LHCN-M2 (cell line): ENCODE measurements at places on chromosomes 12 and 14. TPM values are rescaled to one million over a fixed set of nuclear protein-coding genes. Genes with fewer than 3 reads are reported as not detected.
A peak's percentile ranks its signal among the peaks of the same experiment; 100 is the strongest.

DNA sequence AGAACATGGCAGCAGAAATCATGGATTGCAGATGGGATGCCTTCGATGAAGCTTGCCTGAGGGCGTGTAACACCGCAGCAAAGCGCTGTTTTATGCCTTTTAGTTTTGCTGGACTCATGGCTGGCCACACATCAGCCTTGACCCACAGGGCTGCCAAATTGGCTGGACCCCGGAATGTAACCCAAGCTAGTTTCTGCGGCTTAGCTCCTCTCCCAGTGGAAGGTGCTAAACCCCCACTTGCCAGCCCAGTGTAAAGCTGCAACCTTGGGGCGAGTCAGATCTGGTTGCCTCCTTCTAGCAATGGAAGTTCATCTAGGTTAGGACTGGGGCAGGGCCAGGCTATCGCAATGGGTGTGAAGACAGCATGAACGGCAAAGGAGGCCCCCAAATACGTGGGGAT lies 38.3 kb downstream of the MEG3 start:
- no peak for DNase-seq

NTN4 gene
- 17.6 and 19.0 TPM in 2 replicates for total RNA-seq

DNA sequence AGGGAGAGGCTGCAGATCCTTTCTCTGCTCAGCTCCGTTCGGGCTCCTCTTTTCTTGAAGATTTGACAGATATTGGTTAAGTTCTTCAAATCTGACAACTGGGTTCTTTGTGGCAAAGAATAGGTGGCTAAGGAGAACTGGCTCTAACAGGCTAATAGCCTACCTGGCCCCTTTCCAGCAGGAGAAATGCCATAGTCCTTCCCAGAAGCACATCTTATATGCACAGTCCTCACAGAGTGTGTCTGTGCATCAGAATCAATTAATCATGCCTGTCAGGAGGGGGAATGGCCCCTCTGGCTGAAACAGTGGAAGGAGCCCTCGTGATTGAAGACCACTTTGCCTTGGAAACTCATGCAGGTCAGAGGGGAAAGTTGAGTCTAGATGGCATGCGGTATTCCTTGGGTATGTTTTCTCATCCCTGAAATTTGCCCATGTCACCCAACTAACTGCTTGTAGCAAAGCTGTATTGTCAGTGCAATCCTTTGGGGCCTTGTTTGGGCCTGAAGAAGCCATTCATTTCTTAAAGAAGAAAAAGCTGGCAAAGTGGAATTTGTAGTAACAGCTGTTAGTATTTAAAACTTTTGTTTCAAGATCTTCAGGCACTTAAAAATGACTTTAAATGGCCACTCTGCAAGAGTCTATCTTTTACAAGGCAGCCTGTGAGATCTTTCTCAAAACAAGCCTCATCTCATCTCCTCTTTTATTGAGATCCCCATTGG lies 251.5 kb downstream of the ZFP36L1 start:
- DNase-seq, result no peak

DNA sequence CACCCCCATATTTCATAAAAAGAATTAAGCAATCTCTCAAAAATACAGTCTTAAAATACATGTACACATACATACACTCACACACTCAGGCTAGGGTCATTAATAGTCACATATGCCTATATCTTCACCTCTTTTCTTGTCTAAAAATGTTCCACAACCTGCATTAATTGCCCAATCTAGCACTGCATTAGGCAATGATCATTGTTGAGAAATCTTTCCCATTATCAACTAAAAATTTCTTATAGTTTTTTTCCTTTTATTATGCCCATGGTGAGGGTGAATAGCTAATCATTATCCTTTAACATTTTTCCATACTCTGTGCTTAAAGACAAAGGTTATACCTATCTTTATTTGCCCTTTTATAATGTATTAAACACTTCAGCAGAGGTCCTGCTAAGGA lies 38.3 kb downstream of the FSCB start:
- no peak for DNase-seq

- DNase-seq, result no peak
Measured at GRCh38 chr12:108805136-108805535, 52.2 kb downstream of the SSH1 start.

DNA sequence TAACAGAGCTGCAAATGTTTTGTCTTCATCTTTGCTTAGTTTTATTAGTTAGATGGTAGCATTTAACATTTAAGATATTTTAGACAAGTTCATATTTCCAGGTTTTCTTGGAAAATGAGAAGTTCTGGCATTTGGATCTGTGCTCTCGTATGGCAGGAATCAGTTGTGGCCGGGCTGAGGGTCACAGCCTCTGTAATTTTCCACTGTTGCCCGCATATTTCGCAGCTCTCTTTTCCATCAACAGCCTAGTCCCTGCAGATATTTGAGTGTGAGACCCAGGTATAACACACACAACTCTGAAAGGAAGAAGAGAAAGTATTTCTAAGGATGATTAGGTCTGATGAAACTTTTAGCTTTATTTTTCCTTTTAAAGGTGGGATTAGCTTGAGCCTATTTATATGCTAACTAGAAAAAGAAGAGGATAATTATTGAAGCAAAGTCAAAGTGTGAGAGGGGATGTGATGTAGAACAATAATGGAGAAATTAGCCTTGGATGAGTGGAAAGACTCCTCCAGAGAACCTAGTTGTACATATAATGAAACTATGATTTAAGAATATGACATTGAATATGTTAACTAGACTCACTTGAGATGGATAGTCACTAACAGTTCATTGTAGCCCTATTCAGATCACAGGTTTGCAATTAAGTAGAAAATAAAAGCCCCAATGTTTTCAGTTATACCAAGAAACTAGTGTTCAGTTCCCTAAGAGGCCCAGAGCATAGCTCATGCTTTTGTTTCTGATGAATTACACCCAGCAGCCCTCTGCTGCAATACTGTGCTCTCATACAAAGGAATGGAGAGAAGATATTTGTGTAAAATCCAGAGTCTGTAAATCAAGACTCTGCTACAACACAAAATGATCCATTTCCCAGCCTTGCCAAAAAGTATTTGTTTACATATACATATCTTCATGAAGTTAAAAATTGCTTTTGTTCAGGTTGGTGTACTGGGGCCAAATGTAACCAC lies 158.4 kb downstream of the C12orf50 start:
- DNase-seq, result no peak

DNA sequence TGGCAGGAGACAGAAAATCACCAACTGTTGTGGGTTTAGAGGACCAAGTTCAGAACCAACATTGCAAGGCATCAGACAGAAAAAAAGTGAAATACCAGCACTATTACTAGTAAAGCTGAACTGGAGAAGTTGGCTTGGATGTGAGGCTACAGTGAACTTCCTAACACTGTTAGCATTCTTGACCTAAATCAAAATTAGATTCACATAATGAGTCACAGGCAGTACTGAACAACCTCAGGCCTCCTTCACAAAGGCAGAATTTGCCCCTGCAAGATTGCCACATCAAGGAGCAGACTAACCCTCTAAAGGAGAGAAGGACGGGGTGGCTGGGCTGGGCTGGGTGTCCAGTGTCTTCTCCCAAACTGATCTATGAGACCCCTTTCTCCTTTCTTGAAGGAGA lies 539.7 kb downstream of the SNAPC1 start:
- no peak for DNase-seq

DNA sequence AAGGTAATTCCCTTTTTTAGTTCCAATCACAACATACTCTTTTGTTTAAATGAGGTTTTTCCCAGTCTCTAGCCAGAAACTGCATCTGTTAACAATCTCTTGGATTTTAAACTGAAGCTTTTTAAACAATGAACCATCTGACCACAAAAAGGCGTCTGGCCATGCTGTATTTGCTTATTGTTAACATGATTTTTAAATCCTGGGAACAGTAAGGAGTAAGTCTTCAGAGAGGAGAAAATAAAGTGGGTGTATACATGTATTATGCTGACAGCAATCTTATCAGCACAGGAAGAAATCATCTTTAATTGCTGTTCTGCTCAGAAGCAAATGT lies 106.2 kb downstream of the DAAM1 start:
- no peak for DNase-seq

DNA sequence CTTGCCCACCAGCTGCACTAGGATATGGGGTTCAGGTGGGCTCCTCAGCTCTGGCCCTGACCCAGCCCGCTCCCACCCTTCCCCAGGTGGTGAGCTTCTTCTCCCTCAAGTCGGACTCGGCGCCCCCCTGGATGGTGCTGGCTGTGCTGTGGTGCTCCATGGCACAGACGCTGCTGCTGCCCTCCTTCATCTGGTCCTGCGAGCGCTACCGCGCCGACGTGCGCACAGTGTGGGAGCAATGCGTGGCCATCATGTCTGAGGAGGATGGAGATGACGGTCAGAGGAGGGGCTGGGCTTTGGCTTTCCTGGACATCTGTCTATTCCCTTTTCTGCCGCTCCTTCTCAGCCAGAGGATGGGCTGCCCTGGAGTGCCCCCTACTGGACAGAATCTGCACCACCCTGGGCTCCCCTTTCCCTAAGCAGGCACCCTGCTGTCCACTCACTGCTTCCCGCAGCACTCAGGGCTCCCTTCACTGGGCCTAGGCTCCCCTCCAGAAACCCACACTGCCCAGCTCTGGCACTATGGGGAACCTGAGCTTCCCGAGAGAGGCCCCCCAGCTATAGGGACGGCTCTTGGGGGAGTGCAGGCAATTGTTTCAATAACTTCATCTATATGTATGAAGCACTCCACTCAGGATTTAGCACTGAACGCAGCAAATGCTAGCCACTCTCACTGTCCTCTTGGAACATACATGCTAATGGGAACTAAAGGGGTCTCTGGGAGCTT lies 2.6 kb upstream of the P3H3 start:
- peak; percentile 82 for DNase-seq

OASL gene
- 4.3 and 4.5 TPM in 2 replicates for total RNA-seq

- no peak for DNase-seq
Measured at GRCh38 chr14:22383515-22384166, 205.4 kb downstream of the DAD1 start.

FSCB gene
- total RNA-seq, result not detected in 2 replicates

- no peak for DNase-seq
Measured at GRCh38 chr12:46944771-46945170, 119.0 kb upstream of the SLC38A4 start.

- no peak for DNase-seq
Measured at GRCh38 chr14:51703787-51704186, 52.1 kb downstream of the FRMD6 start.

DNA sequence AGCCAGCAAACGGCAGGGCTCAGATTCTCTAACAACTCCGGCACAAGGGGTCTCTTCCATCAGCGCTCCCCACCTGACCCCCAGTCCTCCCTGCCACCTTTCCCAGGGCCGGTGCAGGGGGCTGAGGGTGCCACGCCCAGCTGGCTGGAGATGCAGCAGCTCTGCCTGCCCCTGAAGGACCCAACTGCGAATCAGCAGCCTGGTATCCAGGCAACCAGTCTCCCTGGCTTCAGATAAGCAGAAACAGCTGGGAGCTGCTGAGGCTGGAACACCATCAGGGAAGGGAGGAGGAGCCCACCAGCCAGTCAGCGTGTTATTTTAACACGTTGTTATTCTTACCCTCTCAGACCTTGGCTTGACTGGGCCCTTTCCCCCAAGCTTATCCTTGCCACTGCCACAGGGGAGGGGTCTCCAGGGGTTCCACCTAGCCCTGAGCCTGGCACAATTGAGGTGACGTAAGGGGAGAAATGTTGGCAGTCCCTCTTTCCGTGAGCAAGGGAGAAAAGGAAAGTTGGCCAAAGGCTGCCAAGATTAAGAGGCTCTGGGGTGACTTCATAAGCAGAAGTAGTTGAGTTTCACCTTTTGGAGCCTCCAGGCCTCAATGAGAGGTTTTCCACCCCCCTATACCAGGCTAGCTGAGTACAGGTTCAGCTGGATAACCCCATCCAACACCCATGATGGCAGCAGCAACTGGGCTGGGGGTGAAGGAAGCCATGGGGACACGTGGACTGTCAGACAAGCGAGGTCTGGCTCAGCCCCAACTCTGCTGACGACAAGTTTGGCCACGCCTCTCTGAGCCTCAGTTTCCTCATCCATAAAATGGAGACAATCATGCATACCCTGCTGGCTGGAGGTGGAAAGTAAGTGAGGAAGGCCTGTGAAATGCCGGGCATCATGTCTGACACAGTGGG lies 91.1 kb downstream of the IRF2BPL start:
- DNase-seq, result peak; percentile 96

DNA sequence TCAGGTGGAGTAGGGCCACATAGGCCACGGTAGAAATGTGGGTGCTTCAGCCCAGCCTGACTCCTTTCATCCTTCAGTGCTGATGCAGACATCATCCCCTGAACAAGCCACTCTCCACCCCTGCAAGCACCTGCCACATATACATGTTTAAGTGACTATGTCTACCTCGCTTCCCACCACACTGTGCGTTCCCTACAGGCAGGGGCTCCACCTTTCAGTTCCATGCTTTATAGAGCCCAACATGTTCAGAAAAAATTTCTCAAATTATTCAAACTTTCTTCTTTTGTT lies 11.6 kb downstream of the SLC7A7 start:
- no peak for DNase-seq

- peak; percentile 43 for DNase-seq
Measured at GRCh38 chr12:85130646-85131045, 94.5 kb downstream of the LRRIQ1 start.

GRCh38 chr12:108162207-108162606 lies 33.1 kb downstream of the WSCD2 start:
- DNase-seq, result no peak

LRTM2 gene
- total RNA-seq, result not detected in 2 replicates

DNA sequence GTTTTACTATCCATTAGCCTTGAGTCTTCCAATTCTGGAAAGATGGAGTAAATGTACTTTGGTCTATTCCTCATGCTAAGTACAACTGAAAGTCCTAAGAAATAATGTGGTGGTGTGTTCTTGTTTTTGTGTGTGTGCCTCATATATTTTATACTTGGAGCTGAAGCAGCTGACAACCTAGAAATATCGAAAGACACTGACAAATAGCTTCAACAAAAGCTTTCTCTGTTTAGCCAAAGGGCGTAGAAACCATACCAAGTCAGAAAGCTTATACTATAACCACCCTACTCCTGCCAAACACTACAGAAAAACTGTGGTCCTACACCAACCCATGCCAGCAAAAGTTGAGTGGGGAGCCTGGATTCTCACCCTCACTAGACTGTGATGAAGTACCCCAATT lies 188.4 kb downstream of the GPHN start:
- DNase-seq, result no peak

GRCh38 chr14:75170772-75171171 lies 5.6 kb downstream of the TMED10 start:
- no peak for DNase-seq

DNA sequence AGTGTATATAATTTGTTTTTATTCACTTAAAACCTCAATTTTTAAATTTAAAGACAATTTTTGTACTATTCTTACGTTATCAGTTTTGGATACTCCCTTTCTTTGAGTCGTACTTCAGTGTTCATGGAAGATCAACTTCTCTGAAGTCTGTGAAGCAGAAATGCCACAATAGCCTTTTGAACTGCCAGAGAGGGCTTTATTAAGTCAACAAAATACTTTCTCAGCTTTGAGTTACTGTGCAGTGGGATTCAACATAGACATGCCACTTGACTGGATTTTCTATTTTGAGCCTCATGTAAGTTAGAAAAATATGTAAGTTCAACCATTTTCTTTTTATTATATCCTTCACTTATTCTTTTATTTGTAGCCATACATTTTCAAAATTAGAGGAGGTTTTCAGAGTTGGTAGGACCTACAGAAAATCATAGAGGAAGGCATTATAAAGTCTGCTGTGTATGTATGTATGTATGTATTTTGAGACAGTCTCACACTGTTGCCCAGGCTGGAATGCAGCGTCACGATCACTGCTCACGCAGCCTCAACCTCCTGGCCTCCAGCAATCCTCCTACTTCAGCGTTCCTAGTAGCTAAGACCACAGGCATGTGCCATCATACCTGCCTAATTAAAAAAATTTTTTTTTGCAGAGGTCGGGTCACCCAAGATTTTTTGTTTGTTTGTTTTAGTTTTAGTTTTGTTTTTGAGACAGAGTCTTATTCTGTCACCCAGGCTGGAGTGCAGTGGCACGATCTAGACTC lies 31.3 kb upstream of the BCAT1 start:
- DNase-seq, result no peak

GRCh38 chr12:131894981-131895639 lies 688 bp downstream of the ULK1 start:
- DNase-seq, result no peak
